ENCODE measurements at places on chromosomes 7 and 10. TPM values are rescaled to one million over a fixed set of nuclear protein-coding genes. Genes with fewer than 3 reads are reported as not detected.

The IFIT3 gene
- 18.0 TPM for total RNA-seq

The FGFR2 gene
- total RNA-seq = 0.52 TPM

The RET gene
- total RNA-seq = 0.08 TPM

The MOGAT3 gene
- not detected for total RNA-seq

The SLC18A3 gene
- total RNA-seq = not detected

The HOXA5 gene
- 134 TPM for total RNA-seq

The TACR2 gene
- total RNA-seq = 0.26 TPM

The GRID1 gene
- total RNA-seq = 0.16 TPM

The ASB10 gene
- not detected for total RNA-seq

The ECD gene
- total RNA-seq = 22.3 TPM

The SPOCK2 gene
- total RNA-seq = 0.26 TPM

The RTKN2 gene
- 1.7 TPM for total RNA-seq

The AKR1D1 gene
- total RNA-seq = not detected

The SLC13A1 gene
- total RNA-seq = not detected

The SDK1 gene
- 4.9 TPM for total RNA-seq

The ANKRD61 gene
- total RNA-seq = 0.39 TPM

The VWC2 gene
- not detected for total RNA-seq

The CLIP2 gene
- 35.5 TPM for total RNA-seq

The PAX4 gene
- total RNA-seq = not detected

The MYH16 gene
- total RNA-seq = 0.26 TPM

The IKZF1 gene
- not detected for total RNA-seq

The FAM180A gene
- 3.6 TPM for total RNA-seq

The GATA3 gene
- total RNA-seq = 0.26 TPM

The CAV1 gene
- total RNA-seq = 107 TPM

The ACBD7 gene
- total RNA-seq = 0.40 TPM

The CROT gene
- total RNA-seq = 8.2 TPM

The AKR1C8 gene
- not detected for total RNA-seq

The GPNMB gene
- total RNA-seq = 13.7 TPM

The NPSR1 gene
- not detected for total RNA-seq

The INMT gene
- total RNA-seq = 1.7 TPM

The UNCX gene
- total RNA-seq = not detected

The GRK5 gene
- 17.8 TPM for total RNA-seq

The ZNF746 gene
- total RNA-seq = 28.3 TPM

The ENO4 gene
- total RNA-seq = 0.16 TPM

The NANOS1 gene
- 0.72 TPM for total RNA-seq

The ZNF804B gene
- total RNA-seq = not detected

The RASSF4 gene
- 11.2 TPM for total RNA-seq

The RELN gene
- total RNA-seq = 0.65 TPM

The SPAM1 gene
- not detected for total RNA-seq

The ITGB8 gene
- 6.7 TPM for total RNA-seq

The IL6 gene
- total RNA-seq = 0.40 TPM

The DGKI gene
- 0.40 TPM for total RNA-seq

The WIPF3 gene
- not detected for total RNA-seq

The SPDYE11 gene
- not detected for total RNA-seq

The FAM200A gene
- 17.9 TPM for total RNA-seq

The SPAG6 gene
- not detected for total RNA-seq

The UCN3 gene
- not detected for total RNA-seq

The HKDC1 gene
- total RNA-seq = 0.13 TPM

The SLC26A5 gene
- not detected for total RNA-seq

The SLC16A12 gene
- total RNA-seq = 0.91 TPM

The PAPOLB gene
- not detected for total RNA-seq

The CCDC172 gene
- total RNA-seq = not detected
